Neural progenitor cell (in vitro differentiated cells): ENCODE measurements at places on chromosomes 3 and 15.

GRCh38 chr3:146138902-146139301 is 22.1 kb downstream of the PLOD2 start:
- no peak for DNase-seq

DNA sequence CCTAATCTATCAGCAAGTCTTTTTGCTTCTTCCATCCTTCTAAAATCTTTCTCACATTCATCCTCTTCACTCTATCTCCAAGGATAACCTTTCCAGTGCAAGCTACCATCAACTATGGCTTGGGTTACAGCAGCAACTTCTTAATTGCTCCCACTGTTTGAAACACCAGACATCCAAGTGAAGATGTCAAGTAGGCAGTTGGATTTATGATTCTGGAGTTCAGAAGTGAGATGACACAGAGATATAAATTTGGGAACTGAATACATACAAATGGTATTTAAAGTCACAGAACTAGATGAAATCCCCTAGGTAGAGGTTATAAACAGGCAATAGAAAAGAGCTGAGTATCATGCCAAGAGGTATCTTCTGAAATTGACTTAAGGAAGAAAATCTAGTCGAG is 3.7 kb downstream of the UBR1 start:
- no peak for DNase-seq

- DNase-seq: no peak
These were observed 17.9 kb downstream of the GRIP2 start for GRCh38 chr3:14522129-14522691.

DNA sequence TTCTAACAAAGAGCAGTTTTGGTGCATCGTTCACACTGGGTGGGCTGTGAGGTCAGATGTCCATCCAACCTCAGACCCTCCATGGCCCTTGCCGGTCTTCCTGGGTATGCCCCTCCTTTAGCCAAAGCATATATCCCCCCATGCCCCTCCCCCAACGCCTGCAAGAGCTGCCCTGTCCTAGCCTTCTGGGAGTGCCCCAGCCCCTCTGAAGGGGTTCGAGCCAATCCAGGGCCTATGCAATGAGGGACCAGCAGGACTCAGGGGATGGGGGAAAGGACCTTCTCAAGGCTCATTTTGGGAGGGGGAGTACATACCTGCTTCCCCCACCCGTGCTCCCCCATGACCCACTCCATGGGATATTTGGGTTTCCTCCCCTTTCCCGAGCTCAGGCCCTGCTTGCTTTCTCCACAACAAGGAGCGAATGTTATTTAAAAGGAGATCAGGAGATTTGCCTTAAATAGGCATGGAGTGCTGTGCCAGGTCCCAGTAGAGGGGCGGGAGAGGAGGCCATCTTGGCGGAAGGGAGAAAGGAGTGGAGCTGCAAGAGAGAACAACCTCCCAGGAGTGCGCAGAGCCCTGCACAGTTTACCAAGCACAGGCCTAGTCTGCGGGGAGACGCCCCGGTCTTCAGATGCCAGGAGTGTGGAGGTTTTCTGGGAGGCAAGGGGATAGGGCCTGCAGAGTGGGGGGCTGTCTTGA is 18.2 kb downstream of the PIF1 start:
- DNase-seq: peak; percentile 51

GRCh38 chr3:41369838-41370237 is 170.5 kb downstream of the CTNNB1 start:
- no peak for DNase-seq

- no peak for DNase-seq
These were observed 37.9 kb downstream of the AGTR1 start for GRCh38 chr3:148735597-148735996.

DNA sequence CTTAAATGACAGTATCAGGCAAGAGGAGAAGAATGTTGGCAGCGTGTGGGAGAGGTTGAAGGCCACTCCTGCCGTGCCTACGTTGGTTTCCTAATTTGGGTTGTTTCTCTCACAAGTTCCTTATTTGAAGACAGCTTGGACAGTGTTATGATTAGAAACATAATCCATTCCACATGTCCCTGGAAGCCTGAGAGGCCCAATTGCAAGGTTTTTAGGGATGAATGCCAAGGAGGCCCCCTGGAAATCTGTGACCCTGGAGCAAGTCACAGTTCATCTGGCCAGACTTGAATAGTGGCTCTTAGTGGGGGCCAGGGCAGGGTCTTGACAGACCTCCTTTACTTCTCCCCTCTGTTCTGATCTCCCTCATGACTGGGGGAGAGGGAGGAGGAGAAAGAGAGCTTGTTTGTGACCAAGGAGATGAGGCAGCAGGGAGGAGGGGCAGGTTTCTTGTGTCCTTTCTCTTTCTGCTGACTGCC is 584.4 kb upstream of the TBL1XR1 start:
- DNase-seq: no peak

- DNase-seq: no peak
These were observed 38.1 kb downstream of the FSIP1 start for GRCh38 chr15:39744334-39745103.

- no peak for DNase-seq
These were observed 28.5 kb downstream of the FBLN2 start for GRCh38 chr3:13577181-13578121.

- DNase-seq: no peak
These were observed 59.3 kb downstream of the POMGNT2 start for GRCh38 chr3:43046583-43046982.

DNA sequence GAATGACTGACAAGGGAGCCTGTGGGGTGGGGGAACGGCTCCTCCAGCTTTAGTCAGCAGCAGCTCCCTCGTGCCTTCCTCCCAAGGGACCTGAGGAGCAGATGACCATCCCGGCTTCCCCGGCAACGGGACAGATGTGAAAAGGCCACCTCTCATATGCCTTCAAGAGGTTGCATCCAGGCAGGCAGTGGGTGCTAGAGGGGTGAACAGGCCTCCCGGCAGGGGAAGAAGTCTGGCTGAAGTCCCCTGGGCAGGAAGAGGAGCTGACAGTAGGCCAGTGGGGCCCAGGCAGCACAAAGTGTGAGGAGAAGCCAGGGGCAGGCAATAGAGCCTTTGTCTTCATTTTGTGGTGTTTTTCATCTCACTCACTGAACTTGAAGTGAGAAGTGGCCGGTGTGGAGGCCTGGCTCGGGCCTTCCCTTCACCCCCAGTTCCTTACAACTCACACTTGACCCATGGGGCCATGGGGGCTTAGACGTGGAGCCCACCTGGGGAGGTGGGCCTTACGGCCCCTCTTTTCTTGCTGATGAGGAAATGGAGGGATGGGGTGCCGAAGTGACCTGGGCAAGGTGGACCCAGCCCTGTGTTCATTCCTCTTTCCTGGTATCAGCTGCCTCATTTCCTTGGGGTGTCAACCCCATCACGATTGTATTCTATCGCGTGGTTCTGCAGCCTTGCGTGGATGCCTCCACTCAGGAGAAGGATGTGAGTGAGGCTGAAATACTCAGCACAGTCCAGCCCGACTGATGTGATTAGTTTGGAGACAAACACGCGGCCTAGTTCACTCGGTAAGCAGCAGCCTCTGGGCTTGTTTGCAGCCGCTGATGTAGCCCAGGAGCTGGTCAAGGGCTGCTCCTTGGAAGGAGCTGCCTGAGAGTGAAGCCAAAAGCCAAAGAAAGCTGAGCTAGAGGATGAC is 115.5 kb upstream of the ALDH1A3 start:
- no peak for DNase-seq
